IMR-90 (cell line): ENCODE measurements at places on chromosomes 4 and X. TPM values are rescaled to one million over a fixed set of nuclear protein-coding genes. Genes with fewer than 3 reads are reported as not detected.

GRCh38 chrX:118189000-118189399 is 72.4 kb upstream of the KLHL13 start:
- no peak overlapping the region for H3K27ac ChIP-seq
- no peak overlapping the region for H3K4me3 ChIP-seq
- H3K36me3 ChIP-seq, result no peaks in the 10 kb centered on the region
- no peaks in the 10 kb centered on the region for H3K4me1 ChIP-seq

CXorf49B gene
- total RNA-seq, result not detected in 2 replicates

DNA sequence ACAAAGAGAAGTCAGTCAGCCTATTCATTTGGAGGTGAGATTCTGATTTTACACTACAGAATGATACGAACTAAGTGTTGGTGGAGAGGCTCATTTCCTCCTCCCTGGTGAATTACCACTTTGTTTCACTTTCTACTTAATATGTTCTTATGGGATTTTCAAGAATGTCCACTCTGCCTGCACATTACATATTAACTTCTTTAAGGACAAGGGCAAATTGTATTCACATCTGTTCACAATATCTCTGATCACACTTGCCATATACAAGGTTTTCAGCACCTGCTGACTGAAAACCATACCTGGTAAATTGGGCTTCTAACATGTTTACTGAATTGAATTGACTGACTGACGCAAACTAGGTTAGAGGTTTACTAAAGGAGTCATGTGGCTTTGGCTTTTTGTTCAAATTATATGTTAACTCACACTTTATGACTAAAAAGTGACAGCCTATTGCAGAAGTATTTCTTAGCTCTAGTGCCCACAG is 188.4 kb upstream of the MBNL3 start:
- no peaks in the 10 kb centered on the region for H3K4me1 ChIP-seq
- H3K36me3 ChIP-seq, result no peaks in the 10 kb centered on the region
- no peak for DNase-seq
- H3K27me3 ChIP-seq, result peaks cover 4% of the 10 kb centered on the region
- H3K27ac ChIP-seq, result no peak overlapping the region

- H3K36me3 ChIP-seq, result no peaks in the 10 kb centered on the region
- peaks cover 5% of the 10 kb centered on the region; the same call in 1 of the 2 replicates for H3K4me1 ChIP-seq
- no peak for DNase-seq
- no peaks in the 10 kb centered on the region for H3K27me3 ChIP-seq
These were observed 146.9 kb downstream of the FNIP2 start for GRCh38 chr4:158915683-158916241.

SMIM9 gene
- not detected in 2 replicates for total RNA-seq

ZNF711 gene
- total RNA-seq, result 2.3 and 3.9 TPM in 2 replicates

GRCh38 chr4:121034017-121034416 is 38.3 kb downstream of the NDNF start:
- no peaks in the 10 kb centered on the region for H3K36me3 ChIP-seq
- H3K4me3 ChIP-seq, result no peak overlapping the region
- DNase-seq, result no peak
